ENCODE measurements at places on chromosomes 5 and 9. TPM values are rescaled to one million over a fixed set of nuclear protein-coding genes. Genes with fewer than 3 reads are reported as not detected.

The TMEM252 gene
- not detected for total RNA-seq

The CARD6 gene
- 12.7 TPM for total RNA-seq

The MGAT4B gene
- 157 TPM for total RNA-seq

The RBM18 gene
- 9.5 TPM for total RNA-seq

The LURAP1L gene
- total RNA-seq, result 87.6 TPM

The SIT1 gene
- not detected for total RNA-seq

The LHX3 gene
- total RNA-seq, result not detected

The PRR16 gene
- 7.3 TPM for total RNA-seq

All from fibroblast of lung (primary cell).